Fibroblast of lung (primary cell): ENCODE measurements at places on chromosomes 1 and 21.

DNA sequence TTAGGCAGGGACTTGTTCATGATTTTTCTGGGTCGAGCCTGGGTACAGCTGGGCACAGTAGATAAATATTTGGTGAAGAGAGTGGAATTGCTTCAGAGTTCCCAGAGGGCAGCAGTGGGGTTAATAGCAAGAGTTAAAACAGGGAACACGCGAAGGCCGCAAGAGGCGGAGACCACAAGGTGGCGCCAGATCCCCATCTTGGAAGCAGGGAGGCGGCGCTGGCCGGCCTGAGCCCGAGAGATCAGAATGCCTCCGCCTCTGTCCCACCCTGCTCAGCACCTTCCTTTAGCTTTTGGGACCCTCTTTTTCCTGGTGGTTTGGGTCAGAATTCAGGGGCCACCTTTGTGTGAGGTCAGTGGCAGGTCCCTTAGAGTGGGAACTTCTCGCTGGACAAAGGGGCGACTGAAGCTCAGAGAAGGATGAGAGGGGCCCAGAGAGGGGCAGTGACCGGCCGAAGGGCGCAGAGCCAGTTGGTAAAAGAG, 6.5 kb upstream of the PADI2 start:
- no peaks in the 10 kb centered on the region for H3K36me3 ChIP-seq
- H3K27ac ChIP-seq, result no peak overlapping the region
- H3K4me3 ChIP-seq, result no peak overlapping the region
- H3K4me1 ChIP-seq, result peaks cover 7% of the 10 kb centered on the region

DNA sequence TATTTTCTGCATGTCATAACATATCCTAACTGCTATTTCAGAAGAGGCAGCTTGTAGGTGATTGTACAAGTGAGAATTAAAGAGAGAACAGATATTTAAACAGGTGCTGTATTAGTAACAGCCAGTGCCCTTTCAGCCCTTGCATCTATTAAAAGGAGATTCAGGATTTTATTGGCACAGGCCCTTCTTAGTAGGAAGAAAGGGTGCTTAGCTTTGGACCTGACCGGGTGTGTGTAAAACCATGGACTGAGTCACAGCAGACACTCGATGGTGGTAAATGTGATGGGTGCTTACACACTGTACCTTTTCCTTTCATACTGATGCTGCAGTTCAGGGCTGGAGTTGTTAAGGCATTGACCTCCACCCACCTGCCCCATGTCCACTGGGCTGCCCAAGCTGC, 12.7 kb upstream of the CD101 start:
- no peaks in the 10 kb centered on the region for H3K27me3 ChIP-seq
- H3K4me3 ChIP-seq, result no peak overlapping the region
- DNase-seq, result peak; percentile 73
- H3K36me3 ChIP-seq, result no peaks in the 10 kb centered on the region

DNA sequence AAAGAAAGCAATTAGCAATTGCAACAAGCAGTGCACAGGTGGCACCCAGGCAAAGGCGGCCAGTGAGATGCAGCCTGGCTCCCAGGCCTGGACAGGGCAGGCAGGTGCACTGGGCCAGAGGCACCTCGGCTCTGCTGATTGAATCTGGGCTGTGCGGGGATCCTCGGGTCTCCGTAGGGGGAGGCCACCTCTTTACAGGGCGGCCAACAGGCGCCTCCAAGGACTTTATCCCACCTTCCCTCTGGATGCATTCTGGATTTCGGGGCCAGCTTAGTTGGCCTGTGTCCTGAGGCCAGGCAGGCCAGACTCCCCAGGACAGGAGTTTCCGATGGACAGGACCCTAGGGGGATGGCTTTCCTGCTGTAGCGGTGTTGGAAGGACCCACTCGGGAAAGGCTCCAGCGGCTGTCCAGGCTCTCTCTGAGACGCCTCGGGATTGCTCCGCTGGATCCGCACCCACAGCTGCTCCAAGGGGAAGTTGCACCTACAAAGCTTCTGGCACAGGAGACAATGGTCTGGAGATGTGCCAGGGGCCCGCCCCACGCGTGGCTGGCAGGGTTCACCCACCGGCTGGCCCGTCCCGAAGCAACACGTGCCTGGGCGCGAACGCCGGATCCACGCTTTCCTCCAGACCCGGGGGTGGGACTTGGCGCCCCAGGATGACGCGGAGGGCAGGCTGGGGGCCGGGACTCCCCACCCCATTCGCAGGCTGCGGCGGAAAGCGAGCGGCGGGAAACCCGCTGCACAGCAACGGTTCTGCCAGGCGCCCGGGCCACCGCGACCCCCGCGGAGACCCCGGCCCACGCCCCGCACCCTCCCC, 810 bp downstream of the SLC19A1 start:
- H3K4me3 ChIP-seq, result peak overlapping the region; percentile 56
- H3K27me3 ChIP-seq, result no peaks in the 10 kb centered on the region
- no peaks in the 10 kb centered on the region for H3K36me3 ChIP-seq
- no peaks in the 10 kb centered on the region for H3K4me1 ChIP-seq

- H3K4me3 ChIP-seq, result no peak overlapping the region
- no peaks in the 10 kb centered on the region for H3K27me3 ChIP-seq
- no peak overlapping the region for H3K27ac ChIP-seq
- DNase-seq, result peak; percentile 41
- no peaks in the 10 kb centered on the region for H3K36me3 ChIP-seq
- no peaks in the 10 kb centered on the region for H3K4me1 ChIP-seq
These were observed 12.6 kb downstream of the FLG2 start for GRCh38 chr1:152347116-152347728.

GRCh38 chr1:109873278-109874175, 37.1 kb upstream of the CSF1 start:
- H3K4me3 ChIP-seq, result no peak overlapping the region
- peaks cover 18% of the 10 kb centered on the region for H3K4me1 ChIP-seq
- H3K27me3 ChIP-seq, result no peaks in the 10 kb centered on the region
- peak; percentile 62 for DNase-seq

DNA sequence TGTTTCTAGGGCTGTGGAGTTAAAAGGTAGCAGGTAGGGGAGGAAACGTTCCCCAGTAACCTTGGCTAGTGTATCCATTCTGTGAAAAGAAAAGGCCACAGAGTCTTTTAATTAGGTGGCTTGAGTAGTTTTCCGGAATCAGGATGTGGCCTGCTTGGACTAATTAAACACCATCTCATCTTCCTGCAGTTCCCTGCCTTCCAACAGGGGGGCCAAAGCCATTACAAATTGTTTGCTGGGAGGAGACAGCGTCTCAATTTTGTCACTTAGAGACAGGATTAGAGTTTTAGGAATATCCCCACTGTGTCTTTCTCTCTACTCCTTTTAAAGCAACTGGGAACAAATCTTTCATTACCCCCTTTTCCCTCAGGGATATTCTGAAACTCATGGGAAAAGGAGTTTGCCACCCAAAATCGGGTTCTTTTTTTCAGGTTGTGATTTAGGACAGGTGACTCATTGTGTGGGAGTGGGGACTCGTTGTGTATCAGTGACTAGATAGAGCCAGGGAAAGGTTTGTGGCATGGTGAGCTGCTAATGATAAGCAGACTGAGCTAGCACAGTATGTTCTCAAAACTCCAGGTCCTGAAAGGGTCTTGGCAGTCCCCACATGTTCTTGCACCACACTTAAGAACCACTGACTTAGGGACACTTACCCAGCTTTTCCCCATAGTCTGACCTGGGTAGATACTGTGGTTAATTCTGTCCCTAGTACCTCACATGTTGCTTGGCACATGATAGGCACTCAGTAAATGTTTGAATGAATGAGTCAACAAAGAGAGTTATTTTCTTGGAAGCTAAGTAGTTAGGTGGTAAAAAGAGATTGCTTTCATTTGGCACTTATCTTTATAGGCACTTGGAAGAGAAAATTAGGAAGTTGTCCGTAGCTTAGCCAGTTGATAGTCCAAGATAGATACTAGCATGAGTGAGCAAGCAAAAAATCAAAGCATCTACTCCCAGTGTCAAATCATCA, 22.5 kb downstream of the INTS3 start:
- no peak overlapping the region for H3K27ac ChIP-seq
- peaks cover 9% of the 10 kb centered on the region for H3K36me3 ChIP-seq
- H3K4me3 ChIP-seq, result no peak overlapping the region
- DNase-seq, result no peak
- H3K4me1 ChIP-seq, result no peaks in the 10 kb centered on the region

DNA sequence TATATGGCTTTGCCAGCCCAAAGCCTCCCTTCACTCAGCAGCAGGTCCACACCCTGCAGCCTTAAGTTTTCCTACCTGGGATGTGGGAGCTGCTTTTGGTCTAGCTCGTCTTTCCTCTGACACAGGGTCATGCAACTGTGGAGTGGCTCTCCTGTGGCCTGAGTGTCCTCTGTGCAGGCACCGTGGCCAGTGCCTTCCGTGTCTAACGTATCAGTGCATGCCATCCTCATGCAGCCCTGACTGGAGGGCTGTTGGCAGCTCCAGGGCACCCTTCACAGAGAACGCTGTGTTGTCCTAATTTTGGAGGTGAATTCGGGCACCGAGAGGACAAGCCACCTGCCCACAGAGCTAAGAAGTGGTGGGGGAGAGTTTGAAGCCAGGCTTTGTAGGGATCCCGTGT, 25.7 kb upstream of the C1orf174 start:
- DNase-seq, result no peak
- H3K27ac ChIP-seq, result no peak overlapping the region
- H3K27me3 ChIP-seq, result no peaks in the 10 kb centered on the region
- H3K4me3 ChIP-seq, result no peak overlapping the region

DNA sequence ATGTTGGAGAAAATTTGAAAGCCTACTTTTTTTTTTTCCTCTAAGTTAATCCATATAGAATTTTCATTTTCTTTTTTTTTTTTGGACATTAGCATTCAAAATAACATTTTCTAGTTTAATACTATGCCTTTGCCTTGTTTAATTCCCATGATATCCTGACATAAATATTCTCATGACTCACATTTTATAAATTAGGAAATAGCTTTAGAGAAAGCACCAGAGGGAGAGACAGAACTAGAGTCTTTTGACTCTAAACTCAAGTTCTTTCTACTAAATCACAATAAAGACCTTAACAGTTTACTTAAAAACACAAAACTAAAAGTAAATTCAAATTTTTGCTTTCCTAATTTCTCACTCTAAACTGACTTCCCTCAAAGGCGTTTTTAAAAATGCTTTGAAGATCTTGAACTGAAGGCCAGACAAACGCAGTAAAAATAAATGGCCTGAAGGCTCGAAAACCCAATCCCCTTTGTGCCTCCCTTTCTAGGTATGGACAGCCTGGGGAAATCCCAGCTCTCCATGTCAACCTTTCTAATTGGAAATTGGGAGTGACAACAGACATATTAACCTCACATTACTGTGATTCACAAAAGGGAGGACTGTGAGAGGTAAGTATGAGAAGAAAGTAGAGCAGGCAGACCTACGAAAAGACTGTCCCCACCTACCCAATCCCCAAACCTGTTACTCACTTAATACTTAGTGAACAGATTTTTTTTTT, 104.6 kb downstream of the ENAH start:
- H3K4me3 ChIP-seq, result no peak overlapping the region
- H3K27me3 ChIP-seq, result no peaks in the 10 kb centered on the region
- no peak overlapping the region for H3K27ac ChIP-seq
- H3K4me1 ChIP-seq, result peaks cover 2% of the 10 kb centered on the region
- no peak for DNase-seq

GRCh38 chr1:210707300-210708240, 378.9 kb downstream of the HHAT start:
- no peak overlapping the region for H3K27ac ChIP-seq
- H3K36me3 ChIP-seq, result no peaks in the 10 kb centered on the region
- no peaks in the 10 kb centered on the region for H3K27me3 ChIP-seq
- no peak overlapping the region for H3K4me3 ChIP-seq

- no peak for DNase-seq
- no peak overlapping the region for H3K27ac ChIP-seq
- no peaks in the 10 kb centered on the region for H3K27me3 ChIP-seq
These were observed 64.8 kb upstream of the GNG4 start for GRCh38 chr1:235714205-235714897.
